Activated CD4-positive, alpha-beta T cell treated with anti-CD3 and anti-CD28 coated beads, Interleukin-2, amount 50 U/mL, for 16 hours (primary cell): ENCODE measurements at places on chromosomes 2 and 18.

- no peak for DNase-seq
Measured at GRCh38 chr2:43221124-43221762, 5.2 kb downstream of the ZFP36L2 start.

- no peak for DNase-seq
Measured at GRCh38 chr2:134198006-134198634, 55.8 kb upstream of the MGAT5 start.

- DNase-seq = no peak
Measured at GRCh38 chr2:209911486-209911885, 91.0 kb upstream of the RPE start.

DNA sequence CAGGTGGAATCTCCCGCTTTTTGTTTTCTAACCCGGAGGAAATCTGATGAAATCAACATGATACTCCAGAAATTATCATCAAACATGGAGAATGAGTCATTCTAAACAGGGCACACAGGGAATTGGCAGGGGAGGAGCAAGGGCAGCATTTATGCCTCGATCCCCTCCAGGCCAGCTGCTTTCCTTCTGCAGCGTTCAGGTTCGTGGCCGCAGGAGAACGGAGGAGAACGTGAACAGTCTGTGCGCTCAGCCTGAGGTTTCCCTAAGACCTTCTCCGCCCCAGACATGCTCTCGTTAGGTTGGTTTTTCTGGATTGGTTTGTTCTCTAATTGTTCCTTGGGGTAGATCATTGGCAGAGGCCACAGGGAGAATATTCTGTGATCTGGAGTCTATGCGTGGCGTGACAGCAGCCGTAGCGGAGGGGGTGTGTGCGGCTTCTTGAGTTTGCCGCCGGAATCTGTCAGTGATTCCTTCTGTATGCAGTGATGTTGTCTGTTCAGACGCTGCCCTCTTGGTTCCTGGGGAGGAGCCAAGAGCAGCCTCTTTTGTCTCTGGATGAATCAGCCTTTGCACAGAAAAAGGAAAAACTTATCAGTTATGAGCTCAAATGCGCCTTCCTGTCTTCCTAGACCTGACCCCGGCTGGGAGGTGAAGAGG lies 75.9 kb downstream of the SH3BP4 start:
- no peak for DNase-seq

DNA sequence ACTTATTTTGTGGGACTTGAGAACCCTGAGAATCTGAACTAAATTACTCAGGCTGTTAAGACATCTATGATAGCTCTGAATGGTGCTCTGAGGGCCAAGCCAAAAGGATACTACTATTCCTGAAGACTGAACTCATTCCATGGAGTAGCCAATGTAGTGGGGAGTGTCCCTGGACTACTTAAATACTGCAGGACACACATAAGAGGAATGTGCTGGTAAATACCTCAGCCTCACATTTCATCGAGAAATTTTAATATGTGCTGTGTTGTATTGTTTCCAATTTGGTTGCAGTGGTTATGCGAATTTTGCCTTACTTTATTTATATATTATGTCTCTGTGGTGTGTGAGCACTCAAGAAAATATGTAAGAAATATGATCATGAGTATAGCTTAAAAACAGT lies 264.4 kb upstream of the FIGN start:
- no peak for DNase-seq

DNA sequence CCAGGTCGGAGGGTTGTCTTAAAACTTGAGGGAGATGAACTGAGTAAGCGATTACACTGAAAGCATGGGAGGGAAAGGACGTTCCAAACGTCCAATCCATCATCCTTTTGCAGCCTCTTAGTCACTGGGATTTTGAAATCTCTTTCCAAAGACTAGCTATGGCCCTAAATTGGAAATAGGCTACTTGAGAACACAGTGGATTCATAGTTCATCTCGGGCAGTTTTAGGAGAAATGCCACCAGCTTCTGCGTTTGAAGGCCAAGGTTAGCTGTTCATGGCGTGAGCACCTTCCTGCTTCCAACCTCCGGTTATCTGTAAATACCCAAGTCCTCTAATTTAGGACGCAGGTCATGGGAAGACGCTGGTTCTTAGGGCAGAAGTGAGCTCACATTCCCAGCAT lies 821 bp upstream of the EML6 start:
- no peak for DNase-seq

- no peak for DNase-seq
Measured at GRCh38 chr2:211846036-211846400, 692.6 kb downstream of the ERBB4 start.

DNA sequence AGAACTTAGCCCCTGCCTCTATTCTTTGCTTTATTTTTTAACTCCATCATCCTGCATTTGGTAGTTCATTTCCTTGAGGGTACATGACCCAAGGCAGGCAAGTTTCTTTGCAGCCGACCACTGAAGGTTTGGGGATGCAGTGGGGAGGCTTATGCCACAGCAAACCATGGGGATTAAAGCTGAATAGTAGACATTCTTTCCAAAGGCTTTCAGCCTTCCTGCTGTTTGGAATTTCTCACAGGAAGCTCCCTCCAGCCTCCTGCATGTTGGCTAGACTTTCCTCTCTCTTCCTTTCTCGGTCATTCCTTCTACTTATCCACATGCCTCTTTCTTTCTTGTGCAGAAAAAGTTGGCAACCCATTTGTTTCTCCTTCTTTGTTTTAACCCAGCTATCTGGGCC lies 77.3 kb downstream of the SOCS6 start:
- no peak for DNase-seq

DNA sequence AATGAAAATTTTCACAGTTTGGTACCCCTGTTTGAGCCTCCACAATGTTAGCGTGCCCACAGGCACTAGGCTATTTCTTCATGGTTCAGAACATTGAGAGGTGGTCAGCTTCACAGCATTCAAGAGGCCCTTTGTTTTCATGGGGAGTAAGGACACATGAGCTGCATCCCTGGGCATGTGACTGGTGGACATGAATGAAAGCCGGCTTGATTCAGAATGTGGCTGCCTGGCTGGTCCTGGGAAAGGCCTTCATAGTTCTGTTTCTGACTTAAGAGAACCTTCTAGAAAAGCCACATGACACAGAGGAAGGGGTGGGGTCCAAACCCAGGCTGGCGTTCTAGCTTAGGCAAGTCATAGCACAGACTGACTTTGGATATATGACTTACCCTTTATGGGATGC lies 420.6 kb downstream of the CMPK2 start:
- no peak for DNase-seq

DNA sequence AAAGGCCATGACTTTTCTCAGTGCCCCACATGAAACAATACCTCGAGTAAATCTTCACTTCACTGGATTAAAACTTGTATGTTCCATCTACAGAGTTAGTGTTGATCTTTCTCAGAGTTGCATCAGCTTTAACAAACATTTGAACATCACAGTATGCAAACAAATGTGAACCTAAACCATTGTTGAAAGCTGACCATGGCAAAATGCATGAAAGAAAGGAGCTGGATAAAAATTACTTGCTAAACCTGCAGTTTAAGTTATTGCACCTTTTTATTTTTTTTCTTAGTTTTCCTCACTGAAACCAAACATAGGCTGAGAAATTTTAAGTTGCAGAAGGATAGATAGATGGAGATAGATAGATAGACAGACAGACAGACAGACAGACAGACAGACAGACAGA lies 107.2 kb upstream of the UGP2 start:
- no peak for DNase-seq

GRCh38 chr2:177763531-177764265 lies 308.9 kb downstream of the PDE11A start:
- DNase-seq = peak; percentile 76

- no peak for DNase-seq
Measured at GRCh38 chr2:159209341-159210306, 76.9 kb downstream of the WDSUB1 start.
